ENCODE measurements at places on chromosomes 6 and 20.

- DNase-seq: no peak
Observed at GRCh38 chr6:163585932-163586437, 171.5 kb downstream of the QKI start.

DNA sequence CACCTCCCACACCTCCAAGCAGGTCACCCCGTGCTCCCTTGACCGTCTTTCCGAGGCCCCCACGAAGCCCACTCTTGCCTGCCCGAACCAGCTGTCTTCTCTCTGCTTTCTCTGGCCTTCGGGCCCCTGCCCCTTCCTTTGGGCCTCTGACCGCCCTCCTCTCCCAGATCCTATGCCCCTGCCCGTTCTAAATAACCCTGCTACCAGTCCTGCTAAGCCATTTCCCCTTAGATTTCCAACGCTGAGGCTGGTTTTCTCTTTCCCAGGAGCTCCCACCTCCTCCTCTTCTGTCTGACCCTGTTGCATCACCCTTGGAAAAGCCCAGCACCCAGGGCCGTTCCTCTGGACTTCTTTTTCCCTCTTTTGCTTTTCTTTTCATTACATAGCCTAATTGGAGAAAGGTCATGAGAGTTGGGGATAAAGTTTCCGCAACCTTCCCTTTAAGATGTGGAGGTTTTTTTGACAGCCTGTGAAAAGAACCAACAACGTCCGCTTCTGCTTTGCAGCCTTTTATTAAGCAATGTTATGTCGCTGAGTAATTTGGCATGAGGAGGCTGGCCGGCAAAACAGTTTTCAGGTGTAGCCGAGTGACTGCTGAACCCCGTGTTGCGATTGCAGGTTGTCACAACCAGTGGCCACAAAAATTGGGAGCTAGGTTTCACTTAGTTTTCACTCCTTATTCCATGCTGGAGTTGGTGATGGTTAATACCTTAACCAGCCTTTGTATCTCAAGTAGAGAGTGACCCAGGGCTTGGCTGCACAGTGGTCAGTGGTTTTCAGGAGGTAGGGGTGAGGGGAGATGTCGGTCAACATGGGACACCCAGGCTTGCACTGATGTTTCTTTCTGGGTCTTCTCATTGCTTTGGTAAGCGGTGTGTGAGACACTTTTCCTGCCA lies 970 bp downstream of the BLTP3A start:
- no peak for DNase-seq

DNA sequence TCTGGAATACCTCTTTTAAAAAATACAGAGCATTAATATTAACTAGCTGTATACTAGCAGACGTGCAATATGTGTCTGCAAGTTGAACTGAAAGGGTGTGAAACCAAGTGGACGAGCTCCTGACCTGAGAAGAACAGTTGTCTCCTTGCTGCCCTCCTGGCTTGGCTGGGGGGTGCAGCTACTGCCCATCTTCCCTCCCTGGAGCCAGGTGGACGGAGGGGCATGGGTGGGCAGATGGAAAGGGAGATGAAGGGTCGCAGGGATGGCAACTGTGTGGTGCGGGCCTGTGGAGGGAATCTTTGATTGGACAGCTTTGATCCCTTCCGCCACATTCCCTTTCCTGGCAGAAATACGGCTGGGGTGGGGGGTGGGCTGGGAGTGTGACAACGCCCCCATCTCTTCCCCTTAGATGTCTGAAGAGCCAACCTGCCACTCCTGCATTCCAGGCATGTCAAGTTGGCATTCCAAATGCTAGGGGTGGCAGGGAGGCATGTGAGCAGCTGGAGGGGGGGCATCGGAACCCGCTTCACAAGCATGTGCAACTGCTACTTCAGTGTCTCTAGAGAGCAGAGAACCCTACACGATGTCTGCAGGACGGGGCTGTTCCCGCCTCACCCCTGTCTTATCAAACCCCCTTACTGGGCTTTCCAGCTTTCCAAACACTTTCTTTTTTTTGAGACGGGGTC lies 37.3 kb downstream of the SRSF3 start:
- DNase-seq: no peak

DNA sequence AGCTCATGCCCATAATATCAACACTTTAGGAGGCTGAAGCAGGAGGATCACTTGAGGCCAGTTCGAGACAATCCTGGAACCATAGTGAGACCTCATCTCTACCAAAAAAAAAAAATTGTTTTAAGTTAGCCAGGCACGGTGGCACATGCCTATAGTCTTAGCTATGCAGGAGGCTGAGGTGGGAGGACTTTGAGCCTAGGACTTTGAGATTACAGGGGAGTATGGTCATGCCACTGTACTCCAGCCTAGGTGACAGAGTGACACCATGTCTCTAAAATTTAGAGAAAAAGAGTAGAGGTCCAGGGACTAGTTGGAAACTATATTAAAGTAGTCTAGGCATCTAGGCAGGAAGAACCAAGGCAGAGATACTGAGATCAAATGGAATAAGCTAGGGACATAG lies 121.6 kb downstream of the SLC16A10 start:
- DNase-seq: no peak

- DNase-seq: no peak
Observed at GRCh38 chr6:13465734-13466133, 21.7 kb downstream of the GFOD1 start.
